Substantia nigra (tissue), 51 donors: ENCODE measurements at places on chromosomes 12 and 14.

- no peak for DNase-seq
These were observed 457.1 kb upstream of the TBX3 start for GRCh38 chr12:115140981-115141655.

GRCh38 chr14:102403028-102403427 is 40.3 kb downstream of the TECPR2 start:
- no peak for DNase-seq

DNA sequence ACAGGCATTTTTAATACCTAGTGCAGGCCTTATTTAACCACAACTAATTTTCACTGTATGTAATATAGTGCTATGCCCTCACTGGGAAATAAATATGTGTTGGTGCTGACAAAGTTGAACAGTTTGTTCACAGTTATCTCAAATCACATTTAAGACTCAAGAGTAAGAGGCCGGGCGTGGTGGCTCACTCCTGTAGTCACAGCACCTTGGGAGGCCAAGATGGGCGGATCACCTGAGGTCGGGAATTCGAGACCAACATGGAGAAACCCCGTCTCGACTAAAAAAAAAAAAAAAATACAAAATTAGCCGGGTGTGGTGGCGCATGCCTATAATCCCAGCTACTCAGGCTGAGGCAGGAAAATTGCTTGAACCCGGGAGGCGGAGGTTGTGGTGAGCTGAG is 22.9 kb upstream of the TEAD4 start:
- no peak for DNase-seq

- DNase-seq, result no peak
These were observed 124.7 kb downstream of the DAAM1 start for GRCh38 chr14:59313144-59313651.

- no peak for DNase-seq
These were observed 18.0 kb downstream of the ACACB start for GRCh38 chr12:109134186-109134917.

DNA sequence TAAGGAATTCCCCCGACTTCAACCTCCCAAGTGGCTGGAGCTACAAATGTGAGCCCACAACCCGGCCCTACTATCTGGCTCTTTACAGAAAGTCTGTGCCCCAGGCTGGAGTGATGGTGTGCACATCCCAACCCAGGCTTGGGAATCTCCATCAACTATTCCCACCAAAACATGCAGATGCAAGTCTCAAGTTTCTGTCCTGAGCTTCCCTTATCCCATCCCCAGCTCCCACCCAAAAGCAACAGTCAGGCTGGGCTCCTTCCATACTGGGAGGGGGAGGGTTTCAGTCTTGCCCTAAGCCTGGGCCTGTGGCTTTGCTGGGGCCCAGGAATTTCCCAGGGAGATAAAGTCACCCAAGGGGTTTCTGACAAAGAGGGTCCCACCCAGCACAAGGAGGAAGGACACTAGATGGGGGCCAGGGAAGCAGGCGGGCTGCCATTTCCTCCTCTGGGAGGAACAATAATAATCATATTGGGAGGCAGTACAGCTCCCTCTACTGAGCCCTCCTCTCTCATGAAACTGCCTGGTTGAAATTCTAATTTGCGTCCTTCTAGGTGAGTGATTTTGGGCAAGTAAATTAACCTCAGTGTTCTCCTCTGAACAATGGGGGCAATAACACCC is 8.0 kb downstream of the SLC8B1 start:
- no peak for DNase-seq

GRCh38 chr12:41250748-41251147 is 62.6 kb downstream of the PDZRN4 start:
- no peak for DNase-seq

DNA sequence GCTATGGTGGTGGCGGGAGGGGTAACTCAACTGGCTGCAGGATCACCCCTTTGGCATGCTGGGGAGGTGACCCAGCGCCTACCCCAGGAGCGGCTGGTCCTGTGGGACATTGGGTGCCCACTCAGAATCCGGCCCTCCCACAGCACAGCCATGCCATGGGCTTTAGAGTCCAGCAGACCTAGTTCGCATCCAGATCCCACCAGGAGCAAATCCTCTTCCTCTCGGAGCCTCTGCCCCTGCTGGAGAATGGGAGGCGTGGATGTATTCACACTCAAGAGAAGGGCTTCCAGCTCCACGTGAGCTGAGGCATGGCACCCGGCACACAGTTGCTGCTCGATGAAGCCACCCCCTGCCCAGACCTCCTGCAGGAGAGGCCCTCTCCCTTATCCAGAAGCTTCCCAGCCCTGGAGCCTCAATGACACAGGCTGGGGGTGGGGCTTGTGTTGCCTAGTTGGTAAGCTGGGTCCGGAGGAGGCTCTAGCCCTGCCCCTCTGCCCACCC is 17.7 kb downstream of the FAM222A start:
- no peak for DNase-seq

- DNase-seq, result no peak
These were observed 2.7 kb upstream of the FAM222A start for GRCh38 chr12:109710747-109711595.

DNA sequence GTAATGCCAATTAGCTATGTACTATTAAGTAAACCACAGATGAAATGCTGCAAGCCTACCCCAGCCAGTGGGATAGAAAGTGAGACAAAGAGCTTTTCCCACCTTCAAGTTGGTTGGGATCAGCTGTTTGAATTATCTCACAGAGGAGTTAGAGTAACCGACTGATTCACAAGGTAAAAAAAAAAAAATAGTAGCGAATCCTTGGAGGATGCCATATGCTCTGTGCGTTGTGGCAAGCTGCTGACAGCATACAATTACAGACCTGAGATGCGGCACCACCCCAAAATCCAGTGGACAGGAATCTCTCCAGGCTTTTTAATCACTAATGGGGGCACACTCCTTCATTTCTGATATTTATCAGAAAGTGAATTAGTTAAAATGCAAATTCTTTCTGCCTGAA is 157.0 kb upstream of the RMST start:
- no peak for DNase-seq

DNA sequence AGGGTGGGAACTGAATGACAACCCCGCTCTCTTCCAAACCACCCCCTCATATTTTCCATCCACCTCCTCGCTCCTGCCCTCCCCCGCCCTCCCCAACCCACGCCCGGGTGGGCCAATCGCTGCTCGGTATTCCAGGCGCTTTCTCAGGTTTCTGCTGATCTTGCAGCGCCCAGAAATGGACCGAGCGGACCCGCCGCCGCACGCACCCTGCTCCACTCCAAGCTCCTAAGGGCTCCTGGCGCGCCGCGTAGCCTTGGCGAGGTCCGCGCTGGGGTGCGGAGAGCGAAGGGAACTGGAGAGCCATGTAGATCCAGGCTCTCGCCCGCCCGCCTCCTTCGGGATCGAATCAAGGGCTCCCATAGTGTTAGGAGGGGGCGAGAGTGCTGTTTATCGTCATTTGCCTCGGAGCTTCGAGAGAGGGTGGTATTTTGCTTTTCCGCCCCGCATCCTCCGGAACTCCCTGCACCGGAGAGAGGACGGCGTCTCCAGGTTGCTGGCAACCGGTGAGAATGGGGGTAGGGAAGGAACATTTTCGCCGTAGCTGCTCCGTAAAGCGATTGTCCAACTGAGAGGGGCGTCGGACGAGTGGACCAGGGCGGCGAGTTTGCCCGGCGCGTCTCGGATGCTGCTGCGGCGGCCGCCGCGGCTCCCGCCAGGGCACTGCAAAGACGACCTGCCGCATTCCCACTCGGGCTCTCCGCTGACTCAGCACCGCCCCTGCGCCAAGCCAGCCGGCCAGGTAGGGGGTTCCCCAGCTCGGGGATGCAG is at the start of gene KCNA1:
Gene KCNA1 (plus strand): TSS at position 172 of the 768 bp plus-strand sequence. CDS start 1,474 bp downstream, outside the sequence.
- no peak for DNase-seq

GRCh38 chr12:103952497-103952896 is 13.2 kb upstream of the TDG start:
- no peak for DNase-seq

- no peak for DNase-seq
These were observed 9.4 kb downstream of the AKT1 start for GRCh38 chr14:104786091-104786586.

GRCh38 chr12:31406345-31406744 is 80.4 kb upstream of the SINHCAF start:
- no peak for DNase-seq

DNA sequence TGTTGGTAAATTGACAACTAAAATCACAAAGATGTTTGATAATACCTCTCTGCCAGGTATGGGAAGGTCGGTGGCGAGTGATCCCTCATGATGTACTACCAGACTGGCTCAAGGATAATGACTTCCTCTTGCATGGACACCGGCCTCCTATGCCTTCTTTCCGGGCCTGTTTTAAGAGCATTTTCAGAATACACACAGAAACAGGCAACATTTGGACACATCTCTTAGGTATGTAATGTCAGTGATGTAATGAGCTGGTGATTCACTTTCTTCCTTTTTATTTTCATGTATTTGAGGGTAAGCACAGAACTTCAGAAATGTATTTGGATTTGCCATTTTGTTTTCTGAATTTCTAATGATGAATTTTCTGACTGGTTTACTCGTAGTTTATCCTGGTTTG is 42.6 kb upstream of the LRTM2 start:
- DNase-seq, result no peak

GRCh38 chr12:50914872-50915484 is 37.4 kb upstream of the HIGD1C start:
- no peak for DNase-seq

DNA sequence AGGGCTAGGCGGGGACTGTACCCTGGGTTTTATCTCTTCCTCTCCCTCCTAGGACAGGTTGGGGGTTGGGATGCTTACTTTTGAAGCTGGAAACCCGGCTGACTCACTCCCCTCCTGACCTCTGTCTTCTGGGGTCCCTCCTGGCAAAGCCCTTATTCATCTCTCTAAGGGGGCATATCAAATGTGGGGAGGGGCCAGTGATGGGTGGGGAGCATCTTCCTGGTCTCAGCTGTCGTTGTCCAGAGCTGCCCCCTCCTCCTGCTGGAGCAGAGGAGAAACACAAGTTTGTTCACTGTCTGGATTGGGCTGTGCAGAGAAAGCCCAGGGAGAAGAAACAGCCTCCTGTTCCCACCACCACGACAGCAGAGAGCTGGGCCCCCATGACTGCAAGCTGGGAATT is 85.8 kb downstream of the TNFAIP2 start:
- no peak for DNase-seq

- peak; percentile 59 for DNase-seq
These were observed 325 bp upstream of the CLIP1 start for GRCh38 chr12:122422730-122423257.

DNA sequence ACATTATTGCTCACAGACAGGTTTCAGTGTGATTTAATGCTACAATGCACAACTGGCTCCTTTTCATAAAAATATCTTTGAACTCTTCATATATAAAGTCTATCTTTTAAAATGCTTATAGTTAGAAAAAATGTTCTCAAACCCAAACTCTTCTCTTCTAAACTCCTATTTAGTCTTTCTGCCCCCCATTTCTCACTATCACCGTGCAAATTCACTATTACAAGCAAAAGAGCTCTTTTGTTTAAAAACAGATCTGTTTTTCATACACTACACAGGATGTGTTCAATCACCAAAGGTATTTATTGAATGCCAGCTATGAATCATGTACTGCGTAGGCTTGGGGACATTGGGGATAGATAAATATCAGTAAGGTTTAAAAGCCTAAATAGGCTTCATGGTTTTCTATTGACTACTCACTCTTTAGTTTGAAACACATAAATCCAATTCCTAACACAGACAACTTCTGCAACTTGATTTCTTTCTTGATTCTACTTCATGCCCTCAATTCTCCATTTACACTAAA is 692.3 kb downstream of the C12orf50 start:
- no peak for DNase-seq

- no peak for DNase-seq
These were observed 212.8 kb upstream of the CCDC196 start for GRCh38 chr14:66273261-66273832.

DNA sequence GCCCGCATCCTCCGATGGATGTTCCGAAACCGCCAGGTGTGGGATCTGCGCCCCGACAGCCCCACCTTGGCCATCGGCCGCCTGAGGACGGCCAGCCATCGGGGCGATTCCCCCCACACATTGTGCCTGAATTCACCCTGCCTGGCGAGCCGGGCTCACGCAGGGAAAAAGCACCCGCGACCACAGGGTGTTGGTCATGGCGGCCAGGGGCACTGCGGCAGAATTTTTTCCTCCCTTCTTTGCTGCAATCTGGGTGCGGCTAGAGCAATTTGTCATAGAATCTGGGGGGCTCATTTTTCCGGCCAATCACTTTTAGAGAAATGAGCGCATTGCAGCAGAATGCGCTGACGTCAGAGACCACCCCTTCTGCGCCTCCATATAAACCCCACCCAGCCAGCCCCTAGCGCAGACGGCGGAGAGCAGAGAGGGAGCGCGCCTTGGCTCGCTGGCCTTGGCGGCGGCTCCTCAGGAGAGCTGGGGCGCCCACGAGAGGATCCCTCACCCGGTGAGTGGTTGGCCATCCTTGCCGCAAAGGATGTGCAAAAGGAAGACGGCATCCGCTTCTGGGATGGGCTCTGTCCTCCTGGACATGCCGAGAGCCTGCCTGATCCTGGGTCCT is at the start of gene MEG3:
Gene MEG3 (plus strand): TSS at position 406 of the 619 bp plus-strand sequence.
- DNase-seq, result no peak

GRCh38 chr14:31037709-31038221 is 11.6 kb upstream of the STRN3 start:
- DNase-seq, result no peak

GRCh38 chr14:95191445-95192199 is 34.3 kb upstream of the DICER1 start:
- DNase-seq, result no peak
